ENCODE measurements at places on chromosomes 4 and X.

DNA sequence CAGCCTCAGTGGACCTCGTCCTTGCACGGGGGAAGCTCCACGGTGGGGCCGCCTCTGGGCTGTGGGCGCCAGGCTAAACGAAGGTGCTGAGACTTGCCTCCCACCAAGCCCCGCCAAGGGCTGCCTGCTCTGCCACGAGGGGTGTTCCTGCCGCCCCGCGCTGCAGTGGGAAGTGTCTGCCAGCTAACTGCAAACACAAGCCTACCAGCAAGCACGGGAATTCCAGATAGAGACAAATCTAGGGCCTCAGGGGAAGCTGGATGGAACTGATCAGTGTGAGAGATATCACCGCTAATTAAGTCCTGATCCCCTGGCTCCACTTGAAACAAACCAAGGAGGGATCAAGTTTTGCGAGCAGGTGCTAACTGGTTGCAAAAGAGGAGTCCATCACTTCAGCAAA lies 181.6 kb upstream of the LEF1 start:
- DNase-seq = no peak

DNA sequence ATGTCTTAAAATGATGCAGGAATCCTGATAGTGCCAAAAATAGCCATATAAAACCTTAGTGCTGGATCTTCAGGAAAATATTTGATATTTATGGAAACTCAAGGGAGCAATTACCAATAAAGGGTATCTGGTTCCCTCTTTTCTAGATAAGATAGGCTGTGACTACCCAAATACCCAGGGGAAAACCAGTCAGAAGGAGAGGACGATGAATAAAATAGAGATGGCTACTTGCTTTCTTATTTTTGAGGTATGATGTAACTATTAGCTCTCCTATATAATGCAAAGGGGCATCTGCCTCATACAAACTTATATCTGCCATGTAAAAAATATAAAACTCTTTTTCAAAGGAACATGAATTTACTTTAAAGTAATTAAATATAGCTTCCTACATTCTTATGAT lies 23.4 kb upstream of the COX18 start:
- no peak for DNase-seq

- DNase-seq = no peak
Observed at GRCh38 chr4:140302151-140302859, 71.1 kb upstream of the SCOC start.

- DNase-seq = no peak
Observed at GRCh38 chr4:133618963-133619362, 469.9 kb downstream of the PCDH10 start.

GRCh38 chrX:148380650-148381561 lies 119.5 kb upstream of the AFF2 start:
- peak; percentile 23 for DNase-seq

- DNase-seq = no peak
Observed at GRCh38 chr4:55608591-55608990, 16.5 kb upstream of the PDCL2 start.

- no peak for DNase-seq
Observed at GRCh38 chr4:90328558-90328957, 201.4 kb downstream of the CCSER1 start.

DNA sequence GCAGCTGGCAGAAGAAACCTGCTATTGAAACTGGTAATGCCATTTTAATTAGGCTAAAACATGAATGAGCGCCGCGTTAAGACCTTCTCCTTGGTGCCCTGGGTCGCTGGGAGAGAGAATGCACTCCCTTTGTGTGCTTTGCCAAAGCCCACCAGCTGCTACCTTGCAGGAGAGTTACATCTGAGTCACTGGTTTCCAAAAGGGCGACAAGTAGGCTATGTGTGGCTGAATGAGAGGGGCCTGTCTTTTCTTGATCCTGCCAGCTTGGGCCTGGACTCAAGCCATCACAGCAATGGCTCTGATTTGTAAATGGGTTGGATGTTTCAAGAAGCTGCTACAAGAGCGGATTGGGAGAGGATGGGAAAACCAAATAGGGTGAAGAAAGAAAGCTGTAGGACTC lies 81.5 kb downstream of the NHS start:
- no peak for DNase-seq

GRCh38 chr4:73341454-73341853 lies 62.6 kb upstream of the ALB start:
- DNase-seq = peak; percentile 10

Measured in activated CD4-positive, alpha-beta T cell treated with anti-CD3 and anti-CD28 coated beads, Interleukin-2, amount 50 U/mL, for 48 hours (primary cell).